ENCODE measurements at places on chromosomes 5 and 9. TPM values are rescaled to one million over a fixed set of nuclear protein-coding genes. Genes with fewer than 3 reads are reported as not detected.

The ELOVL7 gene
- 0.16 TPM for polyA plus RNA-seq

The ZNG1C gene
- polyA plus RNA-seq = 22.7 TPM

The DMGDH gene
- polyA plus RNA-seq = 1.9 TPM

DNA sequence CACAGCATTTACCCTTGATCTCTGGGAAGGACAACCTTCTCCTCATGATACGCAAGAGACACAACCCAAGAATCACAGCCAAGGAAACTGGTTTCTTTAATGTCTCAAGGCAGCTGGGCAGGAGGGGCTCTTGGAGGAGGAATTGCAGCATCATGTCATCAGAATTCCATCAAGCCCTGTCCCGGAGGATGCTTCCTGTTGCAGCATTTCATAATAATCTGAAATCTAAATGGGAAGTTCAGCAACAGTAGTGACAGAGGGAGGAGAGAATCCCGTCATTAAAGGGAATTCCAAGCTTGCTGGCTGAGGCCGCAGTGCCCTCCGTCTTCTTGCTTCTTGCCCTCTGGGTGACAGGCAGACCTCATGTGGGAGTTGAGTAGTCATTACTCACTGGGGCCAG is 192.7 kb downstream of the TENT4A start:
- DNase-seq = no peak

- DNase-seq = no peak
Observed at GRCh38 chr5:56270058-56270457, 36.9 kb upstream of the ANKRD55 start.

DNA sequence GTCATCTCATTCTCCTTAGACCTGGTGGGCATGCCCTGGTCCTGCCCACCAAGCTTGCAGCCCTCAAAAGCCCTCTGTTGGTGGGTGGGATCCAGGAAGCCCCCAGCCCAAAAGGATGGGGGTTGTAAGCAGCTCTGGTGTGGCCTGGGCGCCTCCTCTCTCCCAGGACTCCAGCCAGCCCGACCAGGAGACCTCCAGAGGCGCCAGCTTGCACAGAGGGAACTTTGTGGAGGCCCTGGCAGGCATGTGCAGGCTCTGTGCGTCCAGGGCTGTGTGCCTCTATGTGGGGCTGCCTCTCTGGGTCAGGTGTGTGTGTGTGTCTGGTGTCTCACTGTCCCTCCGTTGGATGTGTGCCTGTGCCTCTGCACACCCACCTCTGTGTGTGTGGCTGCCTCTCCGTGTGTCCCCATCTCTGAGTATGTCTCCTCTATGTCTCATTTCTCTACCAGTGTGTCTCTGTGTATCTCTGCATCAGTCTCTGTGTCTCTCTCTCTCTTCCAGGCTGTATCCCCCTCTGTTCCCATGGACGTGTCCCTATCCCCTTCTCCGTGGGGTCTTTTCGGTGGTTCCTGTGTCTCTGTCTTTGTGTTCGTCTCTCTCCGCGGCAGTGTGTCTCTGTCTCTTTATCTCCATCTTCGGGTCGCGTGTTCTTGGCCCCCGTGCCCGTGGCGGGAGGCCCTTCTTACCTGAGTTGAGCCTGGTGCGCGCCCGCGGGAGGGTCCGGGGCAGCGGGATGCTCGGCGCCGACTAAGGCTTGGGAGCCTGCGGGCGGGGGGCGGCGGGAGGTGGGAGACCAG is 501 bp downstream of the ENHO start:
- no peak for DNase-seq

DNA sequence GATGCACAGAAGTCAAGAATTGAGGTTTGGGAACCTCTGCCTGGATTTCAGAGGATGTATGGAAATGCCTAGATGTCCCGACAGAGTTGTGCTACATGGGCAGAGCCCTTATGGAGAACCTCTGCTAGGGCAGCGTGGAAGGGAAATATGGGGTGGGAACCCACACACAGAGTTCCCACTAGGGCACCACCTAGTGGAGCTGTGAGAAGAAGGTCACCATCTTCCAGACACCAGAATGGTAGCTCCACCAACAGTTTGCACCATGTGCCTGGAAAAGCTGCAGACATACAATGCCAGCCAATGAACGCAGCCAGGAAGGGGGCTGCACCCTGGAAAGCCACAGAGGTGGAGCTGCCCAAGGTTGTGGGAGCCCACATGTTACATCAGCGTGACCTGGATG is 104.5 kb downstream of the STK32A start:
- DNase-seq = no peak

DNA sequence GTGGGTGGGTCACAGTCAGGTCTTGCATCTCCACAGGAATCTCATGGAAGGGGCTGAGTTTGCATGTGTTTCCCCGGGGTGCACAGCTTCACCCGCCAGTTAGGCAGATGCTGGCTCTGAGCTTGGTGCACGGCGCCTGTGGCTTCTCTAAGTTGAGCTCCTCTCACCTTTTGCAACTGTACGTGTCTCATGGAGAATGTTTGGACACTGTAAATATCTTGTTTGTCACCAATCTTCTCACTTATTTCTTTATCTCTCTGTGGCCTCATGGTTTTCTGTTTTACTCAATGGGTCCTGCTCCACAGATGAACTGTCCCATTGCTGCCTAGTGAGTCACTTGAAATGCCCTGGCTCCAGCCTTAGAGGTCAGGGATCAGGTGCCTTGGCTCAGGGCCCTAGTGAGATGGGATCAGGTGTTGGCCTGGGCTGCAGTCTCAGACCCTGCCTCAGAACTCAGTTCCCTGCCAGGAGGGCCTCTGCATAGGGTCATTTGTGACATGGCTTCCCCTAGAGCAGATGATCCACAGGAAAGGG is 61.6 kb downstream of the WNK2 start:
- no peak for DNase-seq

GRCh38 chr9:4549751-4550295 is 59.6 kb downstream of the SLC1A1 start:
- DNase-seq = no peak

DNA sequence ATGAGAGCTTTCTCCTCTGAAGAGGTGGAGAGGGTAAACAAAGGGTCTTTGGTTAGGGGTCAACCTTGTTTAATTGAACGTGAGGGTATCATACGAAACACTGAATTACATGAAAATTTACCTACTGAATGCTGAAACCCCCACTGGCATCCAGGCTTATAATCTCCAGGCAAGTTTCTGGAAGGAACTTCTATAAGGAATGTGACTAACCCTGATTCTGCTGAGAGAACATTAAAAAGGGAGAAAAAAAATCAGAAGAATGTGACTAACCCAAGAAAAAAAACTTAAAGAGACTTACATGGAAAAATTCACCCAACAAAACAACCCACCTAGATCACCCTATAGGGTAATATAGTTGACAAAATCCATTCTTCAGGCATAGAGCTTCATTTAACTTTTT is 55.5 kb downstream of the APC start:
- DNase-seq = no peak

GRCh38 chr5:145247745-145248040 is 587.4 kb downstream of the PRELID2 start:
- DNase-seq = no peak

DNA sequence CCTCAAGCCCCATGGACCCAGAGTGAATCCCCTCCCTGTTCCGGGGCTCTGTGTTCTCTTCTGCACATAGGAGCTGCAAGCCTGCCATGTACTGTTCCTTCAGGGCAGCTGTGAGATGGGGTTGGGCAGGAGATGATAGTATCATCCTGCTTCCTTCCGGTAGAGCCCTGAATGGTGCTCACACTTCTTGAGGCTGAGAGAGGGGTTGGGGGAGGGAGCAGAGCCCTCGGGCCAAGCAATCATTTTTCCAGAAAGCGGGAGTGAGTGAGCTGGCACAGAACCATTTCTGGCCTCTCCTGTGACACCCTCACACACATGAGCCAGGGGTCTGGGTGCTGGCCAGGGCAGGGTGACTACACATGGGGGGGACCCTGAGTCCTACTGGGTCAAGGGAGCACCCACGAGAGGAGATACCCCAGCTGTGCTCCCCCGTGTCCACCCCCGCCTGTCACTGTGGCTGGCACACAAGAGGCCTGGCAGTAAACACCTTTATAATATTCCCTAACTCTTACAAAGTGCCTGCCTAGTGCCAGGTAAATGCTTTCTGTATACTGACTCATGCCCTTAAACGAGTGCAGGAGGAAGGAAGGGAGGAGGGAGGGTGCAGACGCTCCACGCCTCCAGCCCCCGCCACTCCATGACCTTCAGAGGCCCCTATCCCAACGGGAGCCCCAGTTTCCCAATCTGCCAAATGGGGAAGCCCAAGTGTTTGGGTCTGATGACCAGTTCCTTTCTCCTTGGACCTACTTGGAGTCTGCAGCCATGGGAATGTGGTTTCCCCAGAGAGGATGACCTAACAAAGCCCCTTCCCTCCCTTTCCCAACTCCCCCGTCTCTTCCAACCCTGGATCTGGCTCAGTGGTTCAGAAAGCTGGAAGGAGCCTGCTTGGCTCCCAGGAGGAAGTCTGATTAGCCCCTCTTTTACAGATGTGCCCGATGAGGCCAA is 15.5 kb downstream of the AKNA start:
- DNase-seq = no peak

- no peak for DNase-seq
Observed at GRCh38 chr9:2087500-2088313, 72.6 kb downstream of the SMARCA2 start.

Measured in forelimb muscle (tissue), 1 donor.